D341Med (cell line): ENCODE measurements at places on chromosomes 2 and 18.

- no peak for DNase-seq
Measured at GRCh38 chr2:66553370-66553769, 118.4 kb downstream of the MEIS1 start.

DNA sequence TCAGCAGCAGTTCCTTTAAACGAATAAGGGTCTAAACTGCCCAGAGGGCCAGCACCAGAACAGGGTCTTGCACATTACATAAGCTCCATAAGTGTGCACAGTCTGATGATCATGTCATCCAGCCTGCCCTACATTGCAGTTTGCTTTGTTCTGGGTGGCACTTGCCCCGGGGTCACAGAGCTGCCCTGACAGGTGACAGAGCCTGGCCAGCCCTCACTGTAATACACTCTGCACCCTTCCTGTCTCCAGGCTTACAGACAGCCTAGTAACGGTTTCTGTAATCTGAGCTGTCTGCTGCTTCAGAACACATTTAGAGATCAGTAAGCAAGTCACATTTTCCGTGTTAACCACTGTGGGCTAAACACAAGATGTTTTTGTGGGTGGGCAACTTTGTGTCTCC, 213.3 kb downstream of the FAM210A start:
- peak; percentile 60 for DNase-seq

DNA sequence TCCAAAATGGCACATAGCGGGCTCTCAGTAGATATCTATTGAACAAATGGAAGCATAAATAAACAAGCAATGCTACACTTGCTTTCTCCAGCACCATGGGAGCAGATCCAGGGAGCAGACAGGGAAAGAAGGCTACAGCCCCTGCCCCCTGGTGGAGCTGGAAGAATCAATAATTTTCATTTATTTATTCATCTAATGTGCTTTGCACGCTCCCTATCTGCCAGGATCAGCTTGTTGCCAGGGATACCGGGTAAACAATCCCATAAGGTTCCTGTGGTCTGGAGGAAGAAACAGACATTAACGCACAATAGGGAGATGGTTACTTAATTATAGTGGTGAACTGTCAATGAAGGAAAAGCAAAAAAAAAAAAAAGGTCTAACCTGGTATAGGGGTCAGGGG, 40.1 kb upstream of the CLASP1 start:
- peak; percentile 78 for DNase-seq

DNA sequence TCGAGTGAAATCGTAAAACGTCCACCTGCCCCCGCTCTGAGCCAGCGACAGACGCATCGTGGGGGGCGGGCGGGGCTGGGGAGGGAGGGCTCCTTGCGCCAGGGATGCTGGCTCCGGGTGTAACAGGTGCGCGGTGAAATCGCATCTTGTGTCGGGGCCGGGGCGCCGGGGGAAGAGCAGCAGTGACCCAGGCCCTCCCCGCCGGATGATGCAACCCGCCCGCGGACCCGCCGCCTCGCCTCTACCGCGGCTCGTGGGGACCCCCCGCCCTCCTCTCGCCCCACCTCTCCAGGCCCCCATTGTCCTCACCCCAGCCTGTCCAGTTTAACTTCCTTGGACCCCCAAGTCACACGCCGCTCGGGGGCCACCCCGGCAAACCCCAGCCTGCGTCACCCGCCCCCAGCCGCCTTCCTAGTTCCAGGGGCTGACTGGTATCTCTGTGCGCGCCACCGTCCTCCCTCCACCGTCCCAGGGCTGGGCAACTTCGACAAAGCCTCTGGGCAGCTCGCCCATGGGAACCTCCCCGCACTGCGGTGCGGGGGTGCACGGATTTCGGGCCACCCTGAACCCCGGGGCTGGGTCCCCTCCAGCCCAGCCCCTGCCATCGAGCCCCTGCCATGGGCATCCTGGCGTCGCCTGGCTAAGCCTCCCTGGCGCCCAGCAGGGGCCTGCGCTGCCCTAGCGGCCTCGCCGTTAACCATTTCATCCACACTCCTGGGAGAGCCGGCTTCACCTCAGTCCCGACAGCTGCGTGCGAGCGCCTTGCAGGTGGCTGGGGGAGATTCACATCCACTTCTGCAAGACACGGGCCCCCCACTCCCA, 799 bp upstream of the KIF1A start:
- peak; percentile 77 for DNase-seq

DNA sequence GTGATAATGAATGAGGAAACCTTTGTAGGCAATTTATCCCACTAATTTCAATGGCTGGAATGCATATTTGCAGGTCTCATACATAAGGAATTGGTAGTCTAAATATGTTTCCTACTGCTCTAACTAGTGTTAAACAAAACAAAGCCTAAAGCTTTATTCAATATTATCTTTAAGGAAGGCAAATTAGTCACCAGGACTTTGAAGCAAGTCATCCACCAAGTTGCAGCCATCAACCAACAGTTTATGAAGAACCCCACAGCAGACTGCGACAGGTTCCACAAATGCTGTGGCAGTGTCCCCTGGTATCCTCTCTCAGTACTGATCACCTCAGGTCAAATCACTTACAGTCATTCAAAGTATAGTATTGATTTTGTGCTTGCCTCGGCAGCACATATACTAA, 181.5 kb upstream of the ZFP36L2 start:
- DNase-seq: no peak

DNA sequence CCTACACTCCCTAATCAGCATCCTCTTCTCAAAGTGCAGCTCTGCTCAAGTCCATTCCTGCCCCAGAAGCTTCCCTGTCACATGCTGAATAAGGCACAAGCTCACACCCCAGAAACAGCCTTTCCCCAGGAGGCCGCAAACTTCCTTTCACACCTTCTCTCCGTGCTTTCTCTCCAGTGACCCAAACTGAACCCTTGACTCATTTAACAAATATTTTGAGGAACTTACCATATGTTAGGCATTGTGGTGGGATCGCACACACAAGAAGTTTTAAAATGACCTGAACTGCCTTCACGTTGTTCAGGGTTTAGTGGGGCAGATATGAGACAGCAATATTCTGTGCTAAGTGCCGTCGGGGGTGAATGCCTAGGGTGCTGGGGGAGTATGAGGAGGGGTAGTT, 161.3 kb downstream of the INSIG2 start:
- no peak for DNase-seq

DNA sequence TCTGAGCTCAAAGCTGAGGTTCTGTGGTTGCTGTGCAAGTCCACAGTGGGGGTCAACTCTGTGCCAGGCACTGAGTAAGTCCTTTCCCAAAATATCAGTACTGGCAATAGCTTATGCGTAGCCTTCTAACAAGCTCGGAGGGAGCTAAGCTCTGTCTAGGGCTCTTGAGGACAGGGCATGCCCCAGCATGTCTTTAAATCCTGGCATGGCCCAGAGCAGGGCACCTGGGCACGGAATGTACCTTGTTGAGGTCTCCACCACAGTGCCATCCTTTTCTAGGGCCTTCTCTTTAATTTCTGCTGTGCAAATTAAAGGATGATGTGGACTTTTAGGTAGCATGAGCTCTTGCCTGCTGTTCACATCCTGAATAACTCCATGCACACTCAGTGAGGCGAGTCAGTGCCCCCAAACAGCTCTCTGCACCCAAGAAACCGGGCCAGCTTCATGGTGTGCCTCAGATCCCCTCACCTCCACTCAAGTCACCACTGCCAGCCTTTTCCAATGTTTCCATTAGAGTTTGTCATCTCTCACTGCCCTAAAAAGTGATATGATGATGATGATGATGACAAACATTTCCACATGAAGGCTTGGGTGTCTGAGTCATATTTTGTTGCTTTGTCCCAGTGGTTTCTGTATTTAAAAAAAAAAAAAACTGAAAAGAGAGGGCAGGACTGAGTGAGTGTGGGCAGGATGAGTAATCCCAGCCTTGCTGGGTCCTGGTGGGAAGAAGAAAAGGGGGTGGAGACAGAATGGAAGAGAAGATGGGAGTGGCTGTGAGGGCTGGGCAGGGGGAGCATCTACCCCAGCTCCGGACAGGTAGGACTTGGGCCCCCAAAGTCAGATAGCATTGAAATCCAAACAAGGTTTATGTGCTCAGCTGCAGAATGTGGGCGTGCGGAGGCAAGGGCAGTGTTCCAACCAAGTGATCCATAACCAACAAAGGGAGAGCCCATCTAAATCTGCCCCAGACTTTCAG, 78.9 kb downstream of the ZBTB7C start:
- DNase-seq: no peak

- DNase-seq: no peak
Measured at GRCh38 chr18:68543344-68543743, 171.6 kb downstream of the TMX3 start.

DNA sequence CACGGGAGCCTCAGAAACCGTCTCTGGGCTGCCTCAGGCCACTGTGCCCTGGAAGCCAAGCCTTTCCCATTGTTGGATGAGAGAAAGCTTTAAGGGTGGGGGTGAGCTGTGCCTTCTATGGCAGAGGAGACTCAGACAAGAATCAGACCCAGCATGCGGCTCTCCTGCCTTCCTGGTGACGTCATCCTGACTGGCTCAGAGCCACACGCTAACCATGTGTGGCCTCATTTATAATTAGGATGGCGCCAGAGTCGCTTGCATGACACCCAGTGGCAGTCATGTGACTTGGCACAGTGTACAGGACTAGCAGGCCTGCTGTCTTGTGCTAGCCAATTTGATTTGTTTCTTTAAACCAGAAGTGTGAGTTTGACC, 99.1 kb downstream of the SH3BP4 start:
- DNase-seq: peak; percentile 87

DNA sequence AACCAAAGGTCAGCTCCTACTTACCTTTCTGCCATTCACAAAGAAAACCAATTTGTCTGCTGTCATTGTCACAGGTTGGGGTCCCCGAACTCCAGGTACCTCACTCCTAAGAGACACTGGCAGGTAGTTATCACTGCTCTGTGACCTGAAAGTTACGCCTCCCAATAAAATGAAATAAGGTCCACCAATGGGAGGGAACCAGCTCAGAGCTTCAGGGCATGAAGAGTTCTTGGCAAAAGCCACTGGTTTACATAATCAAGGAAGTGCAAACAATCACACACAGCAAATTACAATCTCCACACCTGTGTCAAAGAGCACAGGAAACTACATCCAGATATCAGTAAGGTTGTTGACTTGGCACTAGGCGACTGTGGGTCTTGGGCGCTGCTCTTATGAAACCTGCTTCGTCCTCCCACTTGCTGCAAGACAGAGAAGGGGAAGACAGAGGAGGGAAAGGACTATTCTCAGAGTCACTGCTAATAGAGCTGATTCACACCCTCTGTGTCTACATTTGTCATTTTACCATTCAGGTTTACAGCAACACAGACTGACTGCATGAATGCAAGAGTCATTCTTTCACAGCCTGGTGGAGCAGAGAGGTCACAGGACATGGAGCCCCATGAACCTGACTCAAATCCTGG, at the start of gene XDH:
TSS of gene XDH (minus strand) at position 142 of the 641 bp plus-strand sequence. CDS start at position 66, 76 bp downstream.
- DNase-seq: no peak

DNA sequence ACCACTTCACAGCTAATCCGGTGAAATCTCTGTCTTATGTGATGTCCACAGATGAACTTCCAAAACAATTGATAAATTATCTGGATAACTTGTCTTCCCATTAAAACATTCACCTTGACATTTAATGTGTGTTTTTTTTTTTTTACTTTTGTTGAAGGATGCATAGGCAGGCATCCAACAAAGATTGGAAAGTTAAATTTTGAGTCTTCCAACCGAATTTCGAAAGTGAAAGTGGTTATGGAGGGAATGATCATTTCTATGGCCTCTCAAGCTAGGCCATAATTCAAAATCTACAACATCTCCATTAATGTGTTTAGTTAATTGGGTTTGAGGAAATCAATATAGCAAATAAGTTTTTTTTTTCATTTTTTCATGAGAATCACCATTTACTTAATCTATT, 1495.5 kb upstream of the ACVR2A start:
- no peak for DNase-seq

DNA sequence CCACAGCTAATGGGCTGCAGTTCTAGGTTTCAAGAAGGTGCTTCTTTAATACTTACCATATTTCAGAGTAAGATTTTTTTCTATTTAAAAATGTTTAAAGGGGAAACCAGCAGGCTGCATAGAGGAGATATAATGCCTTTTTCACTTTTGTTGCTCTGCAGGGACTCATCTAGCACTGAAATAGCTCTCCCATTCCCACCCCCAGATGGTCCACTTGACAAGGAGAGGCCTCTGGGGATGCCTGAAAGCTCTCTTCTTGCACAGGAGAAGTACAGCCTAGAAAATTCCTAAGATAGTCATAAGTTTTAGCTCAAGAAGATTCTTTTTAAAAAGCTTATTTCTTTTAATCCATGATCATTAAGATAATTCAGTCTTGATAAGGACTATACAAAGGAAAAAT, 126.4 kb downstream of the CDH2 start:
- no peak for DNase-seq

DNA sequence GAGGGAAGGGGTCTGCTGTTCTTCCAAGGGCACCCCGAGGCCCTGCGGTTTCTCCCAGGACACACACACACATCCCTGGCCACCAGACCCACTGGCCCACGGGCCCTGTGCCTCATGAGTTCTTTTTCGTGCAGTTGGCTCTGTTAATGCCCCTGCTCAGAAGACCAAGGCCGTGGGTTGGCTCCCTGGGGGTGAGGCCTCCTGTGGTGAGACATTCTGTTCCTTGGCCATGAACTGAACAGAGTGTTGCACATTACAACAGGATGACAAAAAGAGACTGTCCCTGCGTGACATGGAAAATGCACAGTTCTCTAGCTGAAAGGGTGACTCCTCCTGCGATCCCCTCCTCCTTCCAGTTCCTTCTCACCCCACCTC, 30.7 kb downstream of the SH2D6 start:
- no peak for DNase-seq

GRCh38 chr2:229520691-229521096, 193.7 kb downstream of the DNER start:
- no peak for DNase-seq

GRCh38 chr2:217804338-217804737, 198.5 kb downstream of the TNS1 start:
- no peak for DNase-seq

DNA sequence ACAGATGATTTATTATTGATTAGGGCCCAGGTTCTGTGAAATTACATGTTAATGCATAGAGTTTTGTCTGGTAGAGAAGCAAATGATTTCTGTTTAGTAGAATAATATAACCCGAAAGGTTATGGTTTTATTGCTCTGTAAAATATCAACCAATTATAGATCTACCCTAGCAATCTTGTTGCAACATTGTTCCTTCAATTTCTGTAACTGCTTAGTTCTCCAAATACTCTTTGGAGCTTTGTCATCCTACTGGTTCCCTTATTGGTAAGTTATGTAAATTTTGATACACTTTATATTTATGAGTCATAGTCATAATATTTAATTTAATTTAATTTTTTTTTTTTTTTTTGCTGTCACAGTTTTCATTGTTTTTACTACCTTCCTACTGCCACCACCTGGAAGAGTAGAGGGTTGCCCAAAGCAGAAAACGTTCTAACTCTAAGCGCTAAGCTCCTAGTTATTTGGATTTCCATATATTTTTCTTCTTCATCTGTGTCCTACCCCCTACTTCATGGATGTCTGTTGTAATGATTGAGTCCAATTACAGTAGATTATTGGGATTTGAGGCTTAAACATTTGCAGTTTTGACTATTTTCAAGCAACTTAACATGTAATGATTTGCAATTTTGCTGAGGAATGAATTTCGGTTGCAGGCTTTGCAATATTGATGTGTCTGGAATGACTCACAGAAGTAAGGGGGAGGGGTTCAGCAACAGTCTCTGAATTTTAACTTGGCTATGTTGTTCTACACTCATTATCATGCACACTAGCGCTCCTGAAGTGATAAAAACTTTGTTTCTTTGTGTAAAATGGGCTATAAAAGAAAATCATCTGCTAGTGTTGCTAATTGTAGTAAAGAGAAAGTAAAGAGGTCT, 51.1 kb downstream of the NABP1 start:
- DNase-seq: no peak

- no peak for DNase-seq
Measured at GRCh38 chr18:61841706-61842105, 51.1 kb downstream of the RNF152 start.
